NCI-H2227 treated with DMSO at 0.1 percent for 48 hours (cell line): ENCODE measurements at places on chromosomes 7 and 10.

- no peak for DNase-seq
These were observed 50.3 kb downstream of the HIP1 start for GRCh38 chr7:75688200-75689136.

- DNase-seq, result no peak
These were observed 521.5 kb downstream of the KIF20B start for GRCh38 chr10:90222939-90223338.

- no peak for DNase-seq
These were observed 9.1 kb downstream of the TRIM56 start for GRCh38 chr7:101094376-101094775.

- no peak for DNase-seq
These were observed 64.9 kb downstream of the CELF2 start for GRCh38 chr10:11082526-11082925.

GRCh38 chr10:103763374-103764202 lies 91.8 kb downstream of the SH3PXD2A start:
- no peak for DNase-seq

DNA sequence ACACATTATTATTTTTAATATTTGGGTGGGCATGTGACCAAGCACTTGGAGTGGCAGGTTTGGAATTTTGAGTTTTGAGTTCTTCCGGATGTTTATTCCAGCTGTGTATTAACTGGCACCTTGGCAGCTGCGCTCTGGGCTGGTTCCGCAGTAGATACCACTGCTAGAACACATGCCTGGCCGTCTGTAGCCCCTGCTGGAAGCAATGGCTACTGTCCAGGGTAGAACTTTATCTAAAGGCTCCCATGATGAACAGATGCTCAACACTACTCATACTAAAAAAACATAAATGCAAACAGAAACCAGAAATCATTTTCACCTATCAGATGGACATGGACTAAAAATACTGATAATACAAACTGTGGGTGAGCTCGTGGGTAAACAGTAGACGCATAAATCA lies 19.4 kb upstream of the SH3PXD2A start:
- no peak for DNase-seq

- no peak for DNase-seq
These were observed 86.3 kb downstream of the PLPP4 start for GRCh38 chr10:120543291-120543690.
